ENCODE measurements at places on chromosomes 6 and 20. TPM values are rescaled to one million over a fixed set of nuclear protein-coding genes. Genes with fewer than 3 reads are reported as not detected.

The SMLR1 gene
- not detected for total RNA-seq

The SLC13A3 gene
- total RNA-seq = 4.6 TPM

The MAP3K7 gene
- total RNA-seq = 18.5 TPM

The SLC22A1 gene
- not detected for total RNA-seq

The CST4 gene
- not detected for total RNA-seq

The CLPSL1 gene
- total RNA-seq = not detected

The TREML1 gene
- total RNA-seq = not detected

The PXDC1 gene
- 39.5 TPM for total RNA-seq

The SLC22A2 gene
- not detected for total RNA-seq

The ISM1 gene
- total RNA-seq = not detected

The SLC22A16 gene
- total RNA-seq = 1.1 TPM

The ADIG gene
- not detected for total RNA-seq

The ADAT2 gene
- total RNA-seq = 2.3 TPM

The SYCP2 gene
- total RNA-seq = not detected

The TNFRSF6B gene
- total RNA-seq = 261 TPM

The HAO1 gene
- total RNA-seq = not detected

The CNKSR3 gene
- total RNA-seq = 6.1 TPM

The PTGIS gene
- total RNA-seq = 0.89 TPM

The PRND gene
- total RNA-seq = not detected

The CALHM5 gene
- total RNA-seq = 0.58 TPM

The EPB41L2 gene
- total RNA-seq = 37.2 TPM

The TCP11 gene
- 2.3 TPM for total RNA-seq

The C20orf141 gene
- not detected for total RNA-seq

The SLA2 gene
- not detected for total RNA-seq

The MATN4 gene
- total RNA-seq = not detected

The MYL9 gene
- total RNA-seq = 149 TPM

The KHDRBS2 gene
- not detected for total RNA-seq

The GRM4 gene
- total RNA-seq = not detected

The GPR6 gene
- not detected for total RNA-seq

Data from myometrial cell (primary cell).